ENCODE measurements at places on chromosomes 3 and 15.

GRCh38 chr15:67199881-67200763 is 54.3 kb downstream of the AAGAB start:
- no peak for DNase-seq

DNA sequence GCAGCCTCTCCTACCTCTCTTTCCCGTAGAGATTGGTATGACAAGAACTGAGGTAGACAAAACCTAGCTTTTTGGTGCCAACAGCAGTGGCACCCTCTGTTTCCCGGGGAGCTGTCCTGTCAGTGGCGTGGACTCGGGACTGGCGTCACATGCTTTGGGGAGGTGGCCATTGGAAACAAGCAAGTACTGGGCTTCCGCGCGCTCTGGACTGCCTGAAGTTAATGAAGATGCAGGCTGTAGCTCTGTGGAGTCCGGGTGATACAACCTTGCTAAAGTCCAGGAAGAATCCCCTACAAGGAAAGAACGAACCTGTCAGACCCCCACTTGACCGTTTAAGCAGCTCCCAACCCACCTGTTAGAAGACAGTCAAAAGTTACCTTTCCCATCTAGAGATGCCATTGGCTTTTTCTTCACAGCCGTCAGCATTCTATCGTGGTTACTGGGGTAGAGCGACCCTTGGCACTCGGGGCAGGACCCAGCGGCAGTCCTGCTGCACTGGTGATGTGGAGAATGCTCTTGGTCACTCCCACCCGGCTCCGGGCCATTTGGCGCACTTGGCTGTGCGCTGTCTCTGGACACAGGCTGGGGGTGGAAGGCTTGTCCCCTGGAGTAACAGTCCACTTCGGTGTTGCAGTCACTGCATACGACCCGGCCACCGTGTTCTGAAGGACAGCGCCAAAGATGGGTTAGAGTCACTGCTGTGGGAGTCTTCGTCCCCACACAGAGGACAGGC is 120.5 kb downstream of the LRIG1 start:
- DNase-seq: no peak

- no peak for DNase-seq
Observed at GRCh38 chr15:34794590-34795206, 651 bp downstream of the ACTC1 start.

- DNase-seq: no peak
Observed at GRCh38 chr15:75163150-75163564, 38.5 kb upstream of the C15orf39 start.

GRCh38 chr3:142211034-142211433 is 14.4 kb downstream of the GK5 start:
- DNase-seq: no peak

DNA sequence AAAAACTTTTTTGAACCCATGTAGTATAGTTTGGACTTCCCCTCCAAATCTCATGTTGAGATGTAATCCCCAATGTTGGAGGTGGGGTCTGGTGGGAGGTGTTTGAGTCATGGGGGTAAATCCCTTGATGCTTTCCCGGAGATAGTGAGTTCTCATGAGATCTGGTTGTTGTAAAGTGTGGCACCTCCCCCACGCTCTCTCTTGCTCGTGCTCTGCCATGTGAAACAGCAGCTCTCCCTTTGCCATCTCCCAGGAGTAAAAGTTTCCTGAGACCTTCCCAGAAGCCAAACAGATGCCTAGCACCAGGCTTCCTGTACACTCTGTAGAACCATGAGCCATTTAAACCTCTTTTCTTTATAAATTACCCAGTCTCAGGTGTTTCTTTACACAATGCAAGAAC is 16.0 kb upstream of the RNU6-1 start:
- DNase-seq: no peak

DNA sequence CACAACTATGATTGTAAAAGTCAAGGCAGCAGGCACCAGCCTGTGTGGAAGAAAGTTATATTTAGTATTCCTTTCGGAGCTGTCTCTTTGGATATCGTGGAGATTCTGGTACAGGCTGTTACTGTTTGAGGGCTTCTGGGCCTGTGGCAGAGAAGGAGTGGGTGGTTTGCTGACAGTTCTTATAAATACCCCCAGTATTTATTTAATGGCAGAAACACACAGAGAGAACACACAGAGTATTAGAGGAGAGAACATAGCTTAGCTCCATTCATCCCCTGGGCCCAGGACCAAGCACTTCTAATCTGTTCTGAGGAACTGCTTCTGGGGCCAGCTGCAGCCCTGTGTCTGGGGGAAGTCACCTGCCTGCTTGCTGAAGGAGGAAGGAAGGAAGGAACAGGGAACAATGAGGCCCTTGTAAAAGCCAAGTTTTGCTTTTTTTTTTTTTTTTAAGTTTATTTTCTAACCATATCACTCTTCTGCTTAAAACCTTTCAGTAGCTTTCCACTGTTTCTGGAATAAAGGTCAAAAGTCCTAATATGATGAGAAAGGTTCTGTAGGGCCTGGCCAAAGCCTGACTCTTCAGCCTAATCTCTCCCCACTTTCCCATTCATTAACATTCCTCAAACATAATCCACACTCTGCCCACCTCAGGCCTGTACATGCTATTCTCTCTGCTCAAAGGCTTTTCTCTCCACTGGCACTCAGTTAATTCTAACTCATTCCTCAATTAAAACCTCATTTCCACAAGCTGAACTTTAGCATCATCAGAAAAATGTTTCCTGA is 11.8 kb upstream of the PP2D1 start:
- DNase-seq: no peak

GRCh38 chr3:138119423-138119766 is 4.0 kb upstream of the DZIP1L start:
- no peak for DNase-seq

DNA sequence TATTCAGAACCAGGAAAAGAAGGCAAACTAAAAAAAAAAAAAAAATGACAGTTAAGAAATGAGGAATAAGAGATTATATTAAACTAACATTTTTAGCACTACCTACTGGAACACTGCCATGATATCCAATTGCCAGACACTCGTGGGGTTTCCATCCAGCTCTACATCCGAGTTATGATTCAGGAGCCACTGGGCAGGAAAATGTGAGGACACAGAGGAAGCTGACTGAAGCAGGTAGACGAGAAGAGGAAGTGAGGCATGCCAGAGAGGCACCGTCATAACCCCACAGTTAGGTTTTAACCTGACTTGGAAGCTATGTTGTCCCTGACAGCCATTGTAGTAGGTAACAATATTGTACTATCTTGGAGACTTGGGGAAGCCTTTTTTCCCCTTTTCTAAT is 495.0 kb downstream of the NLGN1 start:
- no peak for DNase-seq

DNA sequence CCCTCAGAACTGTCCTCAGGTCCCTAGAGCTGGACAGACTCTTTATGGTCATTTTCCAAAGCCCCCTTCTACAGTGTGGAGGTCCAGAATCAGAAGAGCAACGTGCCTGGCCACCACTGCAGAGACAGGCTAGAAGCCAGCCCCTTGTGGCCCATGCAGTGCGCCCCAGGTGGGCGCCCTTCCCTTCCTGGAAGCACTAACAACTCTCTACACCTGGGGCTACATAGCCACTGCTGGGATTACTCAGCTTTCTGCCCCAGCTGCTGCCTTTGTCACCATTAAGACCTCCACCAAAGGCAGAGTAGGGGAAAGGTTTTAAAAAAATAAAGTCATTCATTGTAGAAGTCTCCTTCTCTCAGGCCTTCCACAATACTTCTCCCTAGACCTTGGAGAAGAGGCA is 2.3 kb downstream of the RASGRP1 start:
- no peak for DNase-seq

DNA sequence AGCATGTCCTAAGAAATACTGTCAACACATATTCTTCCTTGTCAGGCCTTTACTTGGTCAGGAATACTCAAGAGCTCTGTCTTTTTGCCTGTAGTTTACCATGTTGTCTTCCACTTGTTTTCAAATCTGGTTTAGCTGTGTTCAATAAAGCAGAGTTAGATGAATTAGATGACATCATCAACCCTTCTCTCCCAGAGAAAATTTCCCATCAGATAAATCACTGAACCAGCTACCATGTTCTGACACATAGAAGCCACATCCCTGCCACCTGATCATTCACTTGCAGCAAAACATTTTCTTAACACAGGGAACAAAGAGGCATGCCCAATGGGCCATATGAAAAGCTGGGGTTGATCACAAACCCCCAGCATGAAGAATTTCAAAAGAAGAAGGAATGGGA is 42.1 kb downstream of the TERC start:
- DNase-seq: no peak

GRCh38 chr3:147816752-147817151 is 407.6 kb downstream of the ZIC1 start:
- no peak for DNase-seq
